ENCODE measurements at places on chromosomes 7 and 10.

DNA sequence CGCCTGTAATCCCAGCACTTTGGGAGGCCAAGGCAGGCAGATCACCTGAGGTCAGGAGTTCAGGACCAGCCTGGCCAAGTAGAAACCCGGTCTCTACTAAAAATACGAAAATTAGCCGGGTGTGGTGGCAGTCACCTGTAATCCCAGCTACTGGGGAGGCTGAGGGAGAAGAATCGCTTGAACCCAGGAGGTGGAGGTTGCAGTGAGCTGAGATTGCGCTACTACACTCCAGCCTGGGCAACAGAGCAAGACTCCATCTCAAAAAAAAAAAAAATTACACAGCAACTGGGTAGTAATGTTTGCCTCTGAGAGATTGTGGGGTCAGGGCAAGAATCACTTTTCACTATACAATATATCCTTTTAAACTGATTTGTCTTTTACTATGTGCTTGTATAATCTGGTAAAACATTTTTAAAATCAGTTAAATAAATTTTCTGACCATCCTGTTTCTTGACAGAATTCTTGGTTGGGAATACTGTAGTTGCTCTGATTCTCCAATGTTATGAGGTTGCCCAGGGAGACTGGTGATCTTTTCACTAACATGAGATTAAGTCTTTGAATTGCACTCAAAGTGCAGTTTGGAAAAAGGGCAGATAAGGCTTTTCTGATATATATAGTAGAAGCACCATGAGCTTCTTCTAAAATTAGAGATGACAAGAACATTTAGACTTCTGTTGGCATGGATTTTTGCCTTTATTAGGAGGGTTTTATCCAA lies 1.5 kb downstream of the ENTPD7 start:
- DNase-seq = no peak

DNA sequence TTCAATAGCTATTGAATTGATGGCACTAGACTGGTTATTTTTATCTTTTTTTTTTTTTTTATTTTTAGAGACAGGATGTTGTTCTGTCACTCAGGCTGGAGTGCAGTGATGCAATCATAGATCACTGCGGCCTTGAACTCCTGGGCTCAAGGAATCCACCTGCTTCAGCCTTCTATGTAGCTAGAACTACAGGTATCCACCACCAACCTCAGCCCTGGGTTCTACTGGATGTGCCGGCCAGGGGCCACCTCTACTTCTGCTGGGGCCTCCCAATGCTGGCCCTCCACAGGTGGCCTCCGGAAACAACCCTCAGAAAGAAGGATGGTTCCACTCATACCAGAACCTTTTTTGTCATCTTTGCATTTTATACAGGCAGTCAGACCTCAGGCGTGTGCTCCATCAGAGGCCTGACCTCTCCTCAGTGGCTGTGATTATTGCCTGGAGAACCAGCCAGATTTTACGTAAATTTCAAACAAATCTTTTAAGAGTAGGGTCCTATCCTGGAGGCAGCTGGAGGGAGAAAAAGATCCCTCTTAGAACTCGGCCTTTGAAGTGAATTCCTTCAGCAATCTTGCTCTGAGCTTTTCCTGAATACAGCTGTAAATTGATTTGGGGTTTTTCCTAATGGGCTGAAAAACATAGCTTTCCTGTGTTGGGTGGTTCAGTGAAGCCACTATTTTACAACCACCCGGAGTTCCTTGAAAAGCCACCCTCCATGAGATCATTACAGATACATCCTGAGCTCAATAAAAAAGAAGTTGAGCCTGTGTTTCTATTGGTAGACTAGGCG lies 110.0 kb downstream of the SPAG6 start:
- DNase-seq = no peak

DNA sequence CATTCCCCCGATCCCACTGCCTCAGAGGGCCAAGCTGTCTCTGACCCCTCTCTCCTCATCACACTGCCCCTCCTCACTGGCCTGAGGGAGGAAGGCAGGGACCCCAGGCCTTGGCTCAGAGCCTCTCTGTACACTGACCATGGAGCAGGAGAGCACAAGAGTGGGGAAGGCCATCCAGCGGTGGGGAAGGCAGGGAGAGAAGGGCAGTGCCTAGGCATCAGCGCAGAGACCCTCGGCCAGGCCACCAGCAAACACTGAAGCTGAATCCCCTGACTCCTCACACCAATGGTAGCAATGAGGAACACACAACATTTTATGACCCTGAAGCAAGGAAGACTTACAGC lies 14.8 kb downstream of the OGDHL start:
- no peak for DNase-seq

DNA sequence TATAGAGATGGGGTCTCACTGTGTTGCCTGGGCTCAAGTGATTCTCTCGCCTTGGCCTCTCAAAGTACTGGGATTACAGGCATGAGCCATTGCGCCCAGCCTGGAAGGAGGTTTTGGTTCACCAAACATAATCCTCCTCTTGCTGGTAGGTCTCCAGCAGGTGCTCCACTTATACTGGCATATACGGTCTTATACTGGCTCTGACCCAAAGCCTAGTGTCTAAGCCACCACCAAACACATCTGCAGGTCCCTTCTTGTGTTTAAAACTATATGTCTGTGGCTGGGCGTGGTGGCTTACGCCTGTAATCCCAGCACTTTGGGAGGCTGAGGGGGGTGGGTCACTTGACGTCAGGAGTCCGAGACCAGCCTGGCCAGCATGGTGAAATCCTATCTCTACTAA lies 5.4 kb downstream of the MBLAC1 start:
- no peak for DNase-seq

GRCh38 chr7:150514748-150515222 lies at the start of gene GIMAP7:
Gene GIMAP7, plus strand, starts transcription at chr7:150514872. Its CDS starts 5,103 bp downstream, at chr7:150519975.
- no peak for DNase-seq

GRCh38 chr7:109479388-109479787 lies 909.7 kb downstream of the DNAJB9 start:
- DNase-seq = no peak

- DNase-seq = no peak
These were observed 88.7 kb downstream of the SLIT1 start for GRCh38 chr10:97097084-97097433.

DNA sequence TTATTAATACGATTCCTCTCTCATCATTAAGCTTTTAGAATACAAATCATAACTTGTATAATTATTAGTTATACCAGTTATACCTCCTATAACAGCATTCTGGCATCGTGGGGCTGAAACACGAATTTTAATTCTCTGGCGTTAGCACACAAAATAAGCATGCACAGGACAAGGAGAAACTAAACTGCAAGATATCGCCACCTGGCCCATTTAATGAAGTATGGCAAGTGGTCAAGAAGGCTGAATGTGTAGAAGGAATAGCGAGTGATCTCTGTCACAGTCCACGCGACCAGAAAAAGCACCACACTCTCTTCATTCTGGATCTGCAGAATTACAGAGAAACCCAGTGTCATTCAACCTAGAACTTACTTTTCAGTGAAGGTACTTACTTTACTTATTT lies 18.1 kb downstream of the HACD1 start:
- DNase-seq = no peak

GRCh38 chr7:115208710-115209560 lies 287.0 kb downstream of the MDFIC start:
- DNase-seq = no peak

- DNase-seq = no peak
These were observed 3.5 kb upstream of the CFAP58 start for GRCh38 chr10:104350127-104350635.

DNA sequence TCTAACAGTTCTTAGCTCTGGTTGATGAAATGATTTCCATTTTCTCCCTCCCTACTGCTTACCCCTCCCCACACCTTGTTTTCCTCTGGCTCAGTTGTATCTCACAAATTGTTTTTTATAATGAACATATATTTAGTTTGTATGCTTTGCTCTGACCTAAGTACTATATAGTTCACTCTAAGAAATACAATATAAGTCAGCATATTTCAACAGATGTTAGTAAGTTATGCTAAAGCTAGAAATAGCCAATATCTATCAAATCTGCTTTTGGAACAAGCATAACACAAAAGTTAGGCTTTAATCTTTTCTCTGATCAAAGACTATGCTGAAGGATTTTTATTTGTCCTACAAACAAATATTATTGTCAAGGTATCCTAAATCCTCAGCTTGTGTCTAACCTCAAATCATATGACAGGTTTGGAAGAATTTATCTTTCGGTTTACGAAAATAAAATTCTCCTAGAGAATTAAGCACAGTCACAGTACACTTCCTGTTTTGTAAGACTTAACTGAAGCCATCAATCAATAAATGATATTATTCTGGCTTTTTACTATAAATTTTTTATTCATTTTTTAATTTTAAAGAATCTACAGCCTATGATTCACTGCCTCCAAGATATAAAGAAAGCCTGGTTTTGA lies 67.0 kb downstream of the IMMP2L start:
- no peak for DNase-seq

GRCh38 chr10:31808258-31809218 lies 120.1 kb downstream of the ARHGAP12 start:
- no peak for DNase-seq

DNA sequence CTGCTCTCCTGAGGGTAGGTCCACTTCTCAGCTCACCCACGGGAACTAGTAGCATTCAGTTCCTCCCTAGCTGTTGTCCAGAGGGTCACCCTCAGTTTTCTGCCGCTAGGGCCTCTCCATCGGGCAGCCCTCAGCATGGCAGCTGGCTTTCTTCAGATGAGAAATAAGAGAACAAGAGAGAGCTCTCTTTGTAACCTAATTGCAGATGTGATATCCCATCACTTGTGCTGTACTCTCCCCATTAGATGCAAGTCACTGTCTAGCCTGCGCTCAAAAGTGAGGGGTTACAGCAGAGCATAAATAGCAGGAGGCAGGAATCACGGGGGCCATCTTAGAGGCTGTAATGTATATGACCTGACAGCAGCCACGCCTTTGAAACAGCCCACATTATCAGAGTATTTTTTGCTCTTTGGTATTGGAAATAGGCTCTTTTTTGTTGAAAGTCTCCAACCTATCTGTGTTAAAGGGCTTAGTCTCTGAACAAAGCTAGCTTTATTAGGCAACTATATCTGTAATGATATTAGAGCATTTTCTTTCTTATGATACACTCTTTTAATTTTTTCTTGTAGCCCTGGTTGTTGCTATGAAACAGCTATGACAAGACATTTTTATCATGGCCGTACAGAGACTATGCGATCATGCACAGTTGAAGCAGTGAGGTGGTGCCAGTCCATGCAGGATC lies 45.7 kb downstream of the CROT start:
- DNase-seq = no peak
